T-helper 2 cell (primary cell): ENCODE measurements at places on chromosomes 11 and 22.

DNA sequence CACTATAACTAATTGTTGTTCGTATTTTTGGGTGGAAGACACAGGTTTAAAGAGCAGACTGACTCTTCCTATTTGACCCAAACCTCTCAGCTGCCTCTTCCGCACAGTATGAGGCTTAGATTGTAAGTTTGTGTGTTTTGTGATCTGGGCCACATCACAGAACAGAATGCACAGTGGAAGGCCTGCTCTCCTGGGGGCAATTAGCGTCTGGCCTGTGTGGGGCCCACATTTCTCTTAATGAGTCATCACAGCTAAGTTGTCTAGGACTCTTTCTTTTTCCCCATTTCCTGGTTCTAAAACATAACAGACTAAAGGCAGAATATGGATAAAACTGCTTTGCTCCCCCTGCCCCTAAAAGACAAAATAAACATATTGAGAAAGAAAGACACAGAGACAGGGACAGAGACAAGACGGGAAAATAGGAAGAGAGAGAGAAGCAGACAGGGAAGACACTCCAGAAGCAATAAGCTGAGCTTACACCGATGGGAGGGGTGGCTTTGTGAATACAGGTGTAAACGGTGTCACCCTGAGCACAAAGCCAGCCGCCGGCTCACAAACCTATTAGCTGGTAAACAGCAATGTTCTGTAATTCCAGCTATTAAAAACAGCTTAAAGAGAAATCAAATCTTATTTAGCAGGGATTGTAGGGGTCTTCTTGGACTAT, 127.4 kb upstream of the OPCML start:
- DNase-seq: no peak

- no peak for DNase-seq
These were observed 39.4 kb downstream of the PC start for GRCh38 chr11:66918741-66919140.

DNA sequence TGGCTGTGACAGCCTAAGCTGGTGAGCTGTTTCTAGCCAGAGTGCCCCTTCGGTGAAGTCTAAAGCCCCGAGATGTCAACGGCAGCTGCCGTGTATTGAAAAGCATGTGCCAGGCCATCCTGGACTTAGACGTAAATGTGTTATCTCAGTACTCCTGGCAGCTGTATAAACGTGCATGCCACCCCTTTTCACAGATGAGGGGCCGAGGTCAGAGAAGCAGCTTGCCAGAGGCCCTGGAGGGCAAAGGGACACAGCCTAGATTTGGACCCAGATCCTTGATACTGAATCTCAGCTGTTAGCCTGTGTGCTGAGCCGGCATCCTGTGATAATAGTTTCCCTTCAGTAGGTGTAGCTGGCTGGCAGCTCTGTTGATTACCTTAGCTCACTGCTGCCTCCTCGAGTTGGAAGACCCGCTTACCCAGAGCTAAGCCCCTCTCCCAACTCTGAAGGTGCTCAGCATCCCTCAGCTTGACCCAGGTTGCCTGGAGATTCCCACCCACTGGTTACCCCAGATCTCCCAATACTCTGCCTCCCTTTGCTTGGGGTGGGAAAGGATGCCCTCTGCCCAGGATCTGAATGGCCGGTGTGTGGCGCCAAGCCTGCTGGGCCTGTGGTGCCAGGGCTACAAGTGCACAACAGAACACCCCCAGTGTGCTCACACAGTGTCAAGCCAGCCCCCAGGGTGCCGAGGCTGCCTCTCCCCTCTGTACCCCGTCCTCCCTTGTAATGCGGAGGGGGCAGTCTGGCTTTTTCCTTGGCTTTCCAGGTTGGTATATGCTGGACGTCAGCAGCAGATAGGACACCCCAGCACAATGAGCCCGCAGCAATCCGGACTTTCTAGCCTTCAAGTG, 59.8 kb upstream of the WNT7B start:
- peak; percentile 48 for DNase-seq

DNA sequence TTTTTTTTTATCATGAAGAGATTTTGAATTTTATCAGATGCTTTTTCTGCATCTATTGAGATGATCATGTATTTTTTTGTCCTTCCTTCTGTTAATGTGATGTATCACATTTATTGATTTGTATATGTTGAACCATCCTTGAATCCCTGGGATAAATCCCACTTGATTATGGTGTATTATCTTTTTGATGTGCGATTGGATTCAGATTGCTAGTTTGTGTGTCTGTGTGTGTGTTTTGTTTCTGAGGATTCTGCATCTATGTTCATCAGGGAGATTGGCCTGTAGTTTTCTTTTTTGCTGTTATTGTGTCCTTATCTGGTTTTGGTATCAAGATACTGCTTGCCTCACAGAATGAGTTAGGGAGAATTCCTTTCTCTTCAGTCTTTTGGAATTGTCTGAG, 52.6 kb downstream of the KCNQ1OT1 start:
- no peak for DNase-seq

DNA sequence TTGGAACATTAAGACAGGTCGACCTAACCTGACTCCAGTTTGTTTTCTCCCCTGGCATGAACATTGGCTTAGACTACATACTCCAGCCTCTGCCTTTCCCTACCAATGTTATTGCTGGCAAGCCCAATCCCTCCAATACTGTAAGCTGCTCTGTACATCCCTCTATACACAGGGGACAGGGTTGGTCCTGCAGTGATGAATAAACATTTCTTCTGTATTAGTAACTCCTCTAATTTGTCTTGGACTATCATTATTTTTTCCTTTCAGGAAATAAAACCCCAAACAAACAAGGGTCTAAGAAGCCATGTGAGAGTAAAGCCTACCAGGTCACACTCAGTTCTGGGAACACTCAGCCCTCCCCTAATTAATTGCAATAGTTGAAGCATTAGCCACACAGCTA, 35.1 kb upstream of the FJX1 start:
- no peak for DNase-seq

GRCh38 chr11:120647681-120648080, 136.1 kb downstream of the GRIK4 start:
- DNase-seq: no peak

GRCh38 chr11:67027943-67028542, 5.1 kb downstream of the SYT12 start:
- DNase-seq: no peak

DNA sequence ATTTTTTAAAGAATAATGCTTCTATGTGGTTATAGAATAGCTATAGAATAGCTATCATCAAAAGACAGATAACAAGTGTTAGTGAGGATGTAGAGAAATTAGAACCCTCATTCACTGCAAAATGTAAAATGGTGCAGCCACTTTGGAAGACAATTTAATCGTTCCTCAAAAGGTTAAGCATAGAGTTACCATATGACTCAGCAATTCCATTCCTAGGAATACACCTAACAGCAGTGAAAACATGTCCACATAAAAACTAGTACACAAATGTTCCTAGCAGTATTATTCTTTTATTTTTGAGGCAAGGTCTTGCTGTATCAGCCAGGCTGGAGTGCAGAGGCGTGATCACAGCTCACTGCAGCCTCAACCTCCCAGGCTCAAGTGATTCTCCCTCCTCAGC, 34.0 kb downstream of the RTL6 start:
- no peak for DNase-seq

DNA sequence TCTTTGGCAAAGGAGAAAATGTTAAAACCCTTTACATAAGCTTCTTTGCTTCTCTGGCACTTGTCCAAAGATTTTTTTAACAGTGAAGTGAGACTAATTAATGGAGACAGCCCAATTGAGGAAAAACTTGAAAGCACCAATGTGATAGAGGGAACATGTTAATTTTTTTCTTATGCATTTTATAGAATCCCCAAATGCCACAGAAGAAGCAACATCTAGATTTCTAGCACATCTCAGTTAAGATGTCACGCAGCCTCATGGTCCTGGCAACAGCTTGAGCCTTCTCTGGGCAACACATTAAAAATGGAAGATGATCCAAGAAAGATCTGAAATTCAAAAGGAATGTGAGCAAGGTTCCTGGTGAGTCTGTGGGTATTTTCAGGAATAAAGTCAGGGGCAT, 48.5 kb downstream of the PACSIN2 start:
- DNase-seq: no peak

DNA sequence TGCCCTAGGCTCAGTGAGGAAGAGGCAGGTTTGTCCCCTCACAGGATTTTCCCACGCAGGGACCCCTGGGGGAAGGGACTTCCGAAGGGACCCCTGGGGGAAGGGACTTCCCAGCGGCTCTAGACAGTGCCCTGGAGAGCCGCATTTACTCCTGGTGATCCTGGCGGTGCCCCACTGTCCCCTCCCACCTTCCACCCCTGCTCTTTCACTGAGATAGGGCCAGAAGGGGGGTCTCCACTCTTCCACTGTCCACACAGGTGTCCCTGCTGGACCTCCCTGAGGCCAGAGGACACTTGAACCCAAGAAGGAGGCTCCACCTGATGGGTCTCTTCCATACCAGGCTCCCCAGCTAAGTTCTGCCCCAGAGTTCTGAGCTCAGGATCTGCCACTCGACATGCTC, 1333.9 kb downstream of the BRD1 start:
- no peak for DNase-seq

DNA sequence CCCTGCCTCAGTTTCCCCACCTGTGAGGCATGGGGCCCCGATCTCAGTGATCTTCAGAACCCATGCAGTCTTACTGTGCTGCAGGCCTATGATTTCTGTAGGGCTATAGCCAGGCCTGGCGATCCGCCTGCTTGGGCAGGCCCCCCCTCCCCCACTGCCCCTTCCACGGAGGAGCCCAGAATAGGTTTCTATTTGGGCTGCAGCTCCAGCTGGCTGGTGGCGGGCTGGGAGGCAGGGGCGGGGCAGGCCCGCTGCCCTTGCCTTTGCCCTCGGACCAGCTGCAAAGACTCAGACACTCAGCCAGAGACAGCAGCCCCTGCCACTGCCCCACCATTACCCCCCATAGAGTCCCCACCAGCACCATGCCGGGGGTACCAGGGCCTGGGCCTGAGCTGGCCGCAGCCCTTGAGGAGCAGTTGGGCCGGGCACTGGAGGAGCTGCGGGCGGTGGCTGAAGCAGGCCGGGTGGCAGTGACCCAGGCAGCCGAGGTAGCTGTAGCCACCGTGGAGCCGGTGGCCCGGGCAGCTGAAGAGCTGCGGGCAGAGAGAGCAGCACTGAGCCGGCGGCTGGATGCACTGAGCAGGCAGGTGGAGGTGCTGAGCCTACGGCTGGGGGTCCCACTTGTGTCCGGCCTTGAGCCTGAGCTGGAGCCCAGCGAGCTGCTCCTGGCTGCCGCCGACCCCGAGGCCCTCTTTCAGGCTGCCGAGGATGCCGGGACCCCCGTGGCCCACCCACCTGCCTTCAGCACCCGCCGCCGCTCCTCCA, 12.2 kb downstream of the SMTN start:
- no peak for DNase-seq

DNA sequence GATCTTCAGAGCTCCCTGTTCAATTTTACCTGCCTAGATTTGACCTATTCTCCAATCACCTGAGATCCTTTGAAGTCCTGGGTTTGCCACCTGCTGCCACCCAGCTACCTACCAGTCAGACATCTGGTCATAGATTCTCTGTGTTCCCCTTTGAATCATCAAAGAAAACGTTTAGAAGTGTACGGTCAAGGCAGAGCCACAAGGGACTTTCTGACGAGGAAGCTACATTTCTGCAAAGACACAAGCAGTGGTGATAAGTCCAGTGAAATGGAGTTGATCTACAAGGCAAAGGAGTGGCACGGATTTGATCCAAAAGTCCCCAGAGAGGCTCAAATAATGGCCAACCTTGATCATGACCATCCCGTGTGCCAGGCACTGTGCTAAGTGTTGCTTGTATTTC, 549.9 kb downstream of the MIAT start:
- DNase-seq: no peak

GRCh38 chr11:126115816-126116331, 53.2 kb upstream of the CDON start:
- peak; percentile 26 for DNase-seq

DNA sequence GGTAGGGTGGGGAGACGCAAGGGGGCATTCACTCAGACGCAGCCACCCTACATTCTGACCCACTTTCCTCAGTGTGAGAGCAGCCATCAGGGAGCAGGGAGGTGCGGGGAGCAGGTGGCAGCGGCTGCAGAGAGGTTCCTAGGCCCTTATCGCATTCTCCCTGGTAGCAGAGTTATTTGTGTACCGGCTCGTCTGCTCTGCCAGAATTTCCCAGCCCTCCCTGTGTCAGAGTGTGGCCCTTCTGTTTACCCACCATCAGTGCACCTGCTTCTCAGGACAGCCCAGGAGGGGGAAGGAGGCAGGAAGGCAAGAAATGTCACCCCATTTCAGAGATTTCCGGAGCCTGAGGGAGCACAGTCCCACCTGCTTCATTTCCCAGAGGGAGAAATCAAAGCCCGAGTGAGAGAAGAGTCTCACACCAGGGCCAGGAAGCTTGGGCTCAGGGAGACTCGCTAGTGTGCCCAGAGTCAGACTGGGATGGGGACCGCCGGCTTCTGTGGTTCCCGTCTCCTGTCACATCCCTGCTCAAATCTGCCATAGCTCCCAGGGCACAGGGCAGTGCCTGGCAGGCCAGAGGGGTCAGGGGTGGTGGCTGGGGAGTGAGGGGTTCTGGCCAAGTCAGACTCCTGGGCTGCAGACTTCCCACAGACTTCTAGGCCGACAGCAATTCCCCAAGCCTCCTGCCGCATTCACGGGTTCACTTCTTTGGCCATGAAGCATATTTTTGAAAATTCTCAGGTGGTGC, 49.7 kb downstream of the ARRB1 start:
- no peak for DNase-seq
